ENCODE measurements at places on chromosomes 7 and 10. TPM values are rescaled to one million over a fixed set of nuclear protein-coding genes. Genes with fewer than 3 reads are reported as not detected.

DNA sequence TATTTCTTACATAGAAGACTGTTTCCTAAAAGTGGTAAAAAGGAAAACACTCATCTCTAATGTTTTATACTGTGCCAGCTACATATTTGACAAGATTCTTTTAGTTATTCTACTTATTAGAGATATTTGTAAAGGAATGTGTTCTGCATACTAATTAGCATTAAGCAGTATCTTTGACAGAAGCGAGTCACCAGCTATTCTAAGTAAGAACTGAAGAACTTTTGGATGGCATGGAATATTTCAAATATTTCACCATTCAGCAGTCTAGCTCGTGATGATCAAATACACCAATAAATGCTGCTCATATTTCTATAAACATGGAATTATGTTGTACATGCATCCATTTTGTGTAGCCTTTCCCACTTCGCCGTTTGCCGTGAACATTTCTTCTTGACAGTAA lies 241.6 kb upstream of the TCF7L2 start:
- no peak overlapping the region for H3K4me3 ChIP-seq
- DNase-seq = no peak
- H3K4me1 ChIP-seq = peaks cover 2% of the 10 kb centered on the region
- H3K27me3 ChIP-seq = no peaks in the 10 kb centered on the region
- no peak overlapping the region for H3K27ac ChIP-seq
- peaks cover 8% of the 10 kb centered on the region for H3K36me3 ChIP-seq

- H3K4me3 ChIP-seq = no peak overlapping the region
- H3K36me3 ChIP-seq = no peaks in the 10 kb centered on the region
- no peaks in the 10 kb centered on the region for H3K27me3 ChIP-seq
- peaks cover 6% of the 10 kb centered on the region for H3K4me1 ChIP-seq
- no peak overlapping the region for H3K27ac ChIP-seq
Observed at GRCh38 chr7:138455609-138456008, 4.5 kb upstream of the TRIM24 start.

DNA sequence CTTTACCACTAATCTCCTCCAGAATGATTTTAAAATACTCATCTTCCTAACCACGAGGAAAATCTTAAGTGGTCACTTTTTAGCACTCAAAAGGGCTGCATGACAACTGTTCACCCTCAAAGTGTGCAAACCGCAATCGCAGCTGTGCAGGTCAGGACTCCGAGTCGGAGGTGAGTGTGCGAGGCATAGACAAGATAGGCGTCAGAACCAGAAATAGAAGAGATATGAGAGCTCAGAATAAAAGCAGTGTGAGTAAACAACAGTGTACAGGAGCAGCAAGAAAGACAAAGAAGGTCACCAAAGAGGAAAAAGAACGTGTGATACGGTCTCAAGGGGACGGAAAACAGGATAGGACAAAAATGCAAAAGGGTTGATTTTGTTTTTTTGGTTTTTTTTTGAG lies 17.5 kb upstream of the ENO4 start:
- H3K4me3 ChIP-seq = no peak overlapping the region
- DNase-seq = no peak
- no peaks in the 10 kb centered on the region for H3K36me3 ChIP-seq
- H3K27ac ChIP-seq = no peak overlapping the region
- no peaks in the 10 kb centered on the region for H3K4me1 ChIP-seq

DNA sequence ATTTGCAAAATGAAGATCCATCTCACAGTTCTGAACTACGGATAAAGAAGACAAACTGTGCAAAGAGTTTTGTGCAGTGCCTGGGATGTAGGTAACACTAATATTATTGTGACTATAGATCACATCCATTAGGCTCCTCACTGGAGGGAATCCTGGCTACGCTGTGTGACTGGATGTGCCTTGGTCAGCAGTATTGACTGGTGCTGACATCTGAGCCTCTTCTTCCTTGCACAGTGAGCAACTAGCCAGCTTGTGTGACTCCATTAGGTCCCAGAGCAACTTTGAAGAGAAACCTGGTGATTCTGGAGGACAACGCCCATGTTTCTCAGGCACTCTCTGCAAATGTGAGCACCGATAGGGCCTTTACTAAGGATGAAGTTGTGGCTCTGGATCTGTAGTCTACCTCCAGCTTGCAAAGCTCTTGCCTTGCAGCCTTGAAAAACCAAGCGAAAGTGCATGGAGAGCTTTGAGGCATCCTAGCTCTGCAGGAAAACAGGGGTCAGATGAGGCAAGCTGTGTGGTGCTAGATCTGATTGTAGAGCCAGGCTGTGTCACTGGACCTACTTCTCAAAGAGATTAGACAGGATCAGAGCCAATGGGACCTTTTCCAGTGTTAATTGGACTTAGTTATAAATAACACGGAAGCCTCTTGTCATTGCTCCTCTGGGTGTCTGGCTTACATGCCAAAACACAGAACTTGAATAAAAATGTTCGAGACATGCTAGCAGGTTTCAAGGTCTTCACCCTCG lies 303.6 kb upstream of the LYZL1 start:
- H3K27me3 ChIP-seq = peaks cover 4% of the 10 kb centered on the region
- no peaks in the 10 kb centered on the region for H3K4me1 ChIP-seq
- H3K4me3 ChIP-seq = no peak overlapping the region

DNA sequence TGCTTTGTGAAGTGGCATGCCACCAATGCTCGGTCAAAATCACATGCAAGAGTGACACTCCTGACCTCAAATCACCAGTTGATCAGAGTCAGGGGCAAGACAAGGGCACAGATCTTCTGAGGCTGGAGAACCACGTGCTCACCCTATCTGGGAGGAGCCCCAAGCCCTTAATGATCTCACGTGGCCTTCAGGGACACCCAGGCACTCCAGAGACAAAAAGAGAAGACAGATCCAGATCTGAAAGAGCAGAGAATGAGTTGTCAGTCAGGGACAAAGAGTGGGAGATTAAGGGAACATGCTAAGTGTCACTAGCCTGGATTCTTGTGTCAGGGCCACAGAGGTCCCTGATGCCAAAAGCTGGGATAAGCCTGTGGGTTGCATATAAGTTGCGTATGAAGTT lies 134.3 kb downstream of the PLXNA4 start:
- H3K27me3 ChIP-seq = no peaks in the 10 kb centered on the region

DNA sequence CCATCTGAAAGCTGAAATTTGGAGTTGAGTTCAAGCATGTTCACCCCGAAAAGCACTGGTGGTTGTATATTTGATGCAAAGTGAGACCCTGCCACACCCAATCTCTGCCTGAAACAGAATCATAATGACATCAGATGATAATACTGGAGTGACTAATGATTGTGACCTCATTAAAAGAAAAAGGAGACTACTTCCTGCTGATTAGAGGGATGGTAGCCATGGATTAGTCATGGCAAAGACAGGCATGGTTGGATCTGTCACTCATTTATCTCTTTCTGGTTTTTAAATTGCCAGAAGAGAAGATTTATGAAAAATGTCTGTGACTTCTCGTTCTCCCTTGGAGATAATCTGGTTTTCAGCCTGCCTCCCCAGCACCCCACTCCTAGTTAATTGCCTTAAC lies 101.2 kb downstream of the BAMBI start:
- H3K4me1 ChIP-seq = peaks cover 4% of the 10 kb centered on the region
- DNase-seq = no peak
- H3K27ac ChIP-seq = no peak overlapping the region
- H3K27me3 ChIP-seq = peaks cover 3% of the 10 kb centered on the region
- no peak overlapping the region for H3K4me3 ChIP-seq

The PEX1 gene
- total RNA-seq = 14.7 TPM

The GIMAP7 gene
- 36.9 TPM for total RNA-seq

The TUBB8 gene
- not detected for total RNA-seq

The AASS gene
- total RNA-seq = 2.1 TPM

The DBNL gene
- total RNA-seq = 106 TPM

The AKR1C4 gene
- total RNA-seq = not detected

Data from activated CD4-positive, alpha-beta T cell treated with anti-CD3 and anti-CD28 coated beads for 36 hours (primary cell).